NCI-H510A (cell line): ENCODE measurements at places on chromosomes 2 and 18.

DNA sequence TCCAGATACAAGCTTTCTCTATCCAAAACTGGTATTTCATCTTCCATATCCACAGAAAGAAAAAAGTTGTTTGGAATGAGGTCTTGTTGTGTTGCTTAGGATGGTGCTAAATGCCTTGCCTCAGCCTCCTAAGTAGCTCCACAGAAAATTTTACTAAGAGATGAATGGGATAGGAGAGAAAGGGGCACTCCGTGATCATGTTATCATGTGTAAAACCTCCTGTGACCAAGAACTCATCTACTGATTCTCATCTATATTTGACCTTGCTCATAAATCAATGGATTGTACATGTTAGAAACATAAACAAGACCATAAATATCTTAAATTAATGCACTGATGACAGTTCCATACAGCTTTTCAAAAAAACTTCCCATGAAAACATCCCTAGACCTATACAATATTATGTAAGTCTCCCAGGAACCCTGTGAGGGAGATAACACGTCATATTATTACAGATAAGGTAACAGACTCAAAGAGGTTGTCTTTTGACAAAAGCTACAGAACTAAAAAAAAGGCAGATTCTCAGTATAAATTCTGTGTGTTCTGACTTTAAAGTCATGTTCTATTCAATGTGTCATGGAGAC is 29.3 kb upstream of the KYNU start:
- DNase-seq = no peak

DNA sequence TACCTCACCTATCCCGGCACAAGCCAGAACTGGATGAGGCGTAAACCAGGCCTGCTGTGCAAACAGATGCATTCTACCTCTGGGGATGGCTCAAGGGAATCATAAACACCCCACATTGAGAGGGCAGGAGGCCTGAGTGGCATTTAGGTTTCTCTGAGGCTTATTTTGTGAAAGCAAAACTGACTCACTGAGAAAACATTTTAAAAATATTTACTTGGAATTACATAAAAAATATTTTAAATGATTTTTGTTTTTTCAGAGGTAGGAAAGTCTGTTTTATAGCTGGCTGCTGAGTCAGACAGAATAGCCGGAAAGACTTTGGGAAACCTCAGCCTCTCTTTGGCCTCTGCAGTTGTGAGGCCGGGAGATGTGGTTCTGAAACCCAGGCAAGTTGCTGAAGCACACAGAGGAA is 244.1 kb downstream of the NCKAP5 start:
- peak; percentile 17 for DNase-seq

- no peak for DNase-seq
Measured at GRCh38 chr18:77401173-77401572, 151.5 kb downstream of the GALR1 start.

DNA sequence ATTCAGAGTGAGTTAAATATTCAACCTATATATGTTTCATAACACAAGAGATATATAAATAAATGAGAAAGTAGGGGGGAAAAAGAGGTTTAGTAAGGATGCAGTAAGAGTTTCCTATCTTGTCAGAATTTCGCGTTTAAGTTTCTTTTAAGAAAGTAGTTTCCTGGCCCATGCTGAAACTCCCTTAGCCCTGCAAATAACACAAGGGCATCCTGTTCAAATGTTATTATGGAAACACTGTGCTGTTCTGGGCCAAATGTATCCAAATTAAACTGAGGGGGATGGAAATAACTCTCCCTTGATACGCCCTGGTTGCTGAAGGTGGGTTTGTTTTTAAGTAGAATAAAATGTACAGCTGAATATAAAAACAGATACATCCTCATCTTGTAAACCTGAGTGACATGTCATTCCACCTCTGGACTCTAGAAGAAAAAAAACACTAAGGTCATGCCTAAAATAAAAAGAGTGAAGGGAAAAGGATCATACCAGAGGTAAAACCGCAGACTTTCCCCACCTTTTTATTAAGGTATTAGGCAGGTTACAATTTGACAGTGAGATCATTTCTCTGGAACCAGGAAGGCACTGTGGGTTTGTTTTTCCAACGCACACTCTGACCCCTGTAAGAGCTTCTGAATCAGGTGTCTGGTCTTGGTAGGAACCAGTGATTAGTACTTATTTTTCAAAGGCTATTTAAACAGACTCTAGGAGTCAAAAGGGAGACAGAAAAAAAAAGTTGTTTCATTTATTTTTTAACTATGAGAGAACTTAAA is 16.7 kb downstream of the BCL2 start:
- no peak for DNase-seq

DNA sequence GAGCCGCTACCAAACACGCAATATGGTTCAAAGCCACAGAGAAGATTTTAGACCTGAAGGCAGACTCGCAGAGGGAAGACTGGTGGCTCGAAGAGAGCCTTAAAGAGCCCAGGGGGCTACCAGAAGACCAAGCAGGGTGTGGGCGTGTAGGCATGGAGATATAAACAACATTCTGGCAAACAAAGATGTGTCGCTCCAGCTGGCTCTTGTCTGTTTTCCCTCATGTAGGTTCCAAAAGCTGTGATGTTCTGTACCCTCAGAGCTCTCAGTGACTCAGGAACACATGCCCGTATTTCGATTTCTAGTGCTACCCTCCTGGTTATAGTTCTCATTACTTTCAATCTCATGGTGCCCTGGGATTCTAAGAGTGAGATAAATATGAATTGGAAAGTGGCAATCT is 44.5 kb downstream of the DOCK10 start:
- DNase-seq = no peak

GRCh38 chr2:10829299-10829698 is 16.7 kb upstream of the PDIA6 start:
- DNase-seq = no peak
